ENCODE measurements at places on chromosomes 12 and 14. TPM values are rescaled to one million over a fixed set of nuclear protein-coding genes. Genes with fewer than 3 reads are reported as not detected.

The TEX52 gene
- total RNA-seq = not detected

The NRIP2 gene
- not detected for total RNA-seq

The CMKLR1 gene
- total RNA-seq = 0.05 TPM

The OR6C2 gene
- not detected for total RNA-seq

The CDK2 gene
- 57.5 TPM for total RNA-seq

Data from A549 treated with GW870086 at 1 μM for 4 hours (cell line).